AG09309 (cell line): ENCODE measurements at places on chromosomes 3 and 15.

GRCh38 chr15:43948691-43949325, 122.0 kb downstream of the WDR76 start:
- no peak for DNase-seq

GRCh38 chr15:38005953-38006808, 71.7 kb downstream of the TMCO5A start:
- DNase-seq = no peak

DNA sequence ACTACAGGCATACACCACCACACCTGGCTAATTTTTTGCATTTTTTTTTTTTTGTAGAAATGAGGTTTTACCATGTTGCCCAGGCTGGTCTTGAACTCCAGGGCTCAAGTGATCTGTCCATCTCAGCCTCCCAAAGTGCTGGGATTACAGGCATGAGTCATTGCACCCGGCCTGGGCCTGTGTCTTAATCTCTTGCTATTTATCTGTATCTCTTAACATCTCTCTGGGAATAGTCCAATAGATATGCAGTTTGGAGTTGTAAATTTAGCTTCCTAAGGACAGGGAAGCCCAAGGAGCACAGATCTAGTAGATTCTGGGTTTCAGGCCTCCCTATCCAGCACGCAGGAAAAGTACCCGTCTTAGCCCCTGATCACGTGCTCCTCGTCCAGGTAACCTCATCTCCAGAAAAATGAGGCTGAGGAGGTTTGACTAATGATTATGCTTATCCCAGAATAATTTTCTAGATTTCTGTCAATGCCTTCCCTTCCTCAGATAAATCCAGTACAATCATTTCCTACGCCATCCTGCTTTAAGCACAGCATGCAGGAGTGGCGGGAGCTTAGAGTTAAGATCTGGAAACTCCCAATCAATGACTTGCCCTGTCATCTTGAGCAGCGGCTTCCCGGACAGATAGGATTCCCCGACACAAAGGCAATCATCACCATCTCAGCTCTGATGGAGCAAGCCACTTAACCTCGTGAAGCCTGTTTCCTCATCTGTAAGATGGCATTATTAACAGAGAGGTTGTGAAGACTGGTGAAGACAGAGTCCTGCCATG, 12.3 kb upstream of the CTDSPL start:
- DNase-seq = no peak

DNA sequence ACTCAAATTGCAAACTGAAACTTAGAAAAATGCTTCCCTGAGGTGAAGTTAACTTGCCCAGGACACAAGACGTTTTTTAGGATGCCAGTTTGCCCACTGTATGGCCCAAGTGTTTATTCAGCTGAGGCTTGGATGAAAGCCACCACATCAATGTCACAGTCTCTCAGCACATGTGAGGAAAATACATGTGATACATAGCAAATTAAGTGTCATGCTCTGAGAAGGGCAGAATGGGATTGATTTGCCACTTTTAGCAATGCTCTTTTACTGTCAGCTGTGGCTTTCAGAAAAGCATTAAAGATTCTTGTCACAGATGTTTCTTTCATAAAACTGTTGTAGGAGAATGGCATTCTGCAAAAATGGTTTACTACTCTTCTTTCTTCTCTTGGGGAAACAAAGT, 165.5 kb downstream of the ZIC1 start:
- no peak for DNase-seq

DNA sequence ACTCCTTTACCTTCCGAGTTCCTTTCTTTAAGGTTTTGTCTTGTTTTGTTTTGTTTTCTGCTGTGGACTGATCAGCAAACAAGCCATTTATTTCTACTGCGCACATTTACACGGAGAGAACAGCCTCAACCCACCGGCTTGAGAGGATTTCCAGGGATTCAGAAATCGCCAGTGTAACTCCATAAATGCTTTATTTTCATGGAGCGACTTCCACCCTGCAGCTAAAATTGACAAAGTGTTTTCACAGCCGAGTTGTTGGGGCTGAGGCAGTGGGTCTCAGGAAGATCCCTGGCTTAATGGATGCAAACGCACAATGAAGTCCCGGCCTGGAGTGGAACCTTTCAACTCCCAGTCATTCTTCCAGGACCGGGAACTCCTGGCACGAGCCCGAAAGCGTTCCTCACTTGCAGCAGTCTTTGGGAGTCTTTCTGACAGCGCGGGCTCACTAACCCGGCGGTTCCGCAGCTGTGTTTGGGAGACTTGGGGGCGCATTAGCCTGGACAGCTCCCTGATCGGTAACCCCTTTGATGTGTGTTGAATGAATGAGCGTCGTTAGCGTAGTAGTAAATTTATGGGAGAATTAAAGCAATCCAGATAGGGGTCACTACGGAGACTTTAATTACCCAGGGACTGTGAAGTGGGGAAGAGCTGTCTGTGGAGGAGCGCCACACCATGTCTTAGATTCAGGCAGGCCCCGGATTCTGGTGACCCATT, 785 bp upstream of the MYRIP start:
- DNase-seq = no peak

GRCh38 chr15:49185473-49185872, 15.4 kb downstream of the GALK2 start:
- no peak for DNase-seq

DNA sequence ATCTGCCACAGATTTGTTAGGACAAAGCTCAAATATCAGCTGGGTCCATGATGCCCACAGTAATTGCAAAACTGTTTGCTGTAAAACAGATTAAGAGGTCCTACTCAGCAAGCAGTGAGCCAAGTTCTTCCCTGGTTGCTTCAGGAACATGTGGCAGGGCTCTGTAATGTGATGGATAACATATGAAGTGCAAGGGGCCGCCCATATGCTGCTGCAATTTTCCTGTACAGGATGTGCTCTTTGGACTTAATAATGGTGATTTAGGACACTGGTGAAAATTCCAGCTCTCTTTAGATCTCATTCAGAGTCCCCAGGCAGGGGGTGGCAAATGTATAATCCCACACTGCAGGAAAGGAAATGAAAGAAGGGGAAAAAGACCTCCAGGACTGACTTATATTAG, 289.4 kb downstream of the LSAMP start:
- DNase-seq = no peak
